ENCODE measurements at places on chromosomes 7 and 10.

DNA sequence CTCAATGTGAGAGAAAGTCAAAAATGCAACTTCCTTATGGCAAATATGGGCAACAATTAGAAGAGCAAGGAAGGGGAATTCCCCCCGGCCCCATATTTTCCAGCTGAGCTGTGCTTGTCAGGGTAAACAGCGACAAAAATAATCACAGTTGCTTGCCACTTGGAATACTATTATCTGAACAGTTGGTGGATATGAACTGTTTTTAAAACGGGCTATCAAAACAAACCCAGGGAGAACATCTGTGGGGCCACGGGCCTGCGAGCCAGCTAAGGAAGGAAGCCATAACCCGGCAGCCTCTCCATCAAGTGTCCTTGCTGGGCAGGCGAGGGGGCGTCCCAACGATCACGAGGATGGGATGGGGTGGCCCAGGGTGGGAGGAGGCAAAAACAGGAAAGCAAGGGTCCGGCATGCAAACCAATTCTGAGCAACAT lies 228.4 kb downstream of the ARHGAP12 start:
- no peak for DNase-seq

DNA sequence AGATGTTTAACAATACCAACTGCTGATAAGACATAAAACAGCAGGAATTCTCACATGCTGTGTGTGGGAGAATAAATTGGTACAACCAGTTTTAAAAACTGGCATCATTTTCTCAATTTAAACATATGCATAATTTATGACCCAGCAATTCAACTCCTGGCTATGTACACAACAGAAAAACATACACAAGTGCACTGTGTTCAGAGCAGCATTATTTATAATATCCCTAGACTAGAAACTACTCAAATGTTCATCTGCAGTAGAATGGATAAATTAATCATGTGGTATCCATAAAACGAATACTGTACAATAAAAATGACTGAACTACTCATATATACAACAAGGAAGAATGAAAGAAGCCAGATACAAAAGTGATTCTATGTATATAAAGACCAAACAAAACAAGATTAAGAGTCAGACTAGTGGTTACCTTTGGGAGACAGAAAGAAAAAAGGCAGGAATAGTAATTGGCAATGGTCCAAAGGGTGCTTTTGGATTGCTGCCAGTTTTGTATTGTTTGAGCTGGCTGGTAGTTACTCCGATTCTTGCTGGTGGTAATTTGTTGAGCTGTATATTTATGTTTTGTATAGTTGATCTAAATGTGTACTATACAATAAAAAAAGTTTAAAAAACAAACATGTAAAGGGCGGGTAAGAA lies 306.0 kb downstream of the TFEC start:
- no peak for DNase-seq

DNA sequence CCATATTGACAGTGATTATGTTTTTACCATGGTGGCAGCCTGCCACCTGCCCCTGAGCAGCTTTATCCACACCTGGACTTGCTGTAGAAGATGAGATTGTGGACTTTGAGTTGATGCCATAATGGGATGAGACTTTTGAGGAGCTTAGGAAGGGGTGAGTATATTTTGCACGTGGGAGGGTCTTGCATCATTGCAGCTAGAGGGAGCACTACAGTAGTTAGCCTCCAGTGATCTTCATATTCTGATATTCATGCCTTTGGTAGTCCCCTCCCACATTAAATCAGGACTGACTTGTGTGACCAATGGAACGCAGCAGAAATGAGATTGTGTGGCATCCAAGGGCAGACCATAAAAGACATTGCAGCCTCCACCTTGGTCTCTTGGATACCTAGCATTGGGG lies 18.2 kb upstream of the COL13A1 start:
- DNase-seq, result no peak

DNA sequence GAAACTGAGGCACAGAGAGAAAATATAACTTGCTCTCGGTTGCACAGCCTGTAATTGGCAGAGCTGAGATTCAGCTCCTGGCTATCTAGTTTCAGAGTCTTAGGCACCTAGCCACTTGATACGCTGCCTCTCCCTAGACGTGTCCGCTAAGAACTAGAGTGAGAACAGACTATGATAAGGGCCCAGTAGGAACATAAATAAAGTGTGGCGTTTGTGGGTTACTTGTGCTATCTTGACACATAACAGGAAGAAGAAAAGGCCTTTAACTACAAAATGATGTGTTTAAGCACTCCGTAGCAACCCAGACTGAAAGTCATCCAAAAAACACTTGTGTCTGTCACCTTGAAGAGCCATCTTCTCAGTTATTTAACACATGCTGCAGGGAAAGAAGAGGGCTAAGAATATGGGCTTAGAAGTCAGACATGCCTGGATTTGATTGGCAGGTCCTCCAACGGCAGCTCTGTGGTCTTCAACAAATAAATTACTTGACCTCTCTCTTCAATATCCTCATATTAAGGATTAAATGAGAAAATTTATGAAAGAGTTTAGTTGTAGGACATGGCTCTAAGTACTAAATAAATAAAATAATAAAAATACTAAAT lies 96.2 kb downstream of the SGMS1 start:
- no peak for DNase-seq

GRCh38 chr10:120282846-120283492 lies 174.1 kb upstream of the PLPP4 start:
- no peak for DNase-seq

GRCh38 chr7:107564553-107565298 lies 955 bp downstream of the DUS4L start:
- DNase-seq, result no peak

DNA sequence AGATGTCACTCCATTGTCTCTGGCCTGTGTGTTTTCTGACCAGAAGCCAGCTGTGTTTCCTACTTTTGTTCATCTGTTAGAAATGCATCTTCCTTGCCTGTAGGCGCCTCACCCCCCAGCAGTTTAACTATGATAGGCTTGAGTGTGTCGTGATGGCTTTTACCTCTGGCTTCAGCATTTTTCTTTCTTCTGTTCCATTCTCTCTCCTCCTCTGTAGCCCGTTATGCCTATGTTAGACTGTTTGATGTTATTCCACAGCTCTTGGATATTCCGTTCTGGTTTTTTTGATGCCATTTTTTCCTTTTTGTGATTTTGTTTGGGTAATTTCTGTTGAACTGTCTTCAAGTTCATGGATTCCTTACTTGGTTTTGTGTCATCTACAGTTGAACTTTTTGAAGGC lies 17.9 kb downstream of the MMP21 start:
- DNase-seq, result no peak

DNA sequence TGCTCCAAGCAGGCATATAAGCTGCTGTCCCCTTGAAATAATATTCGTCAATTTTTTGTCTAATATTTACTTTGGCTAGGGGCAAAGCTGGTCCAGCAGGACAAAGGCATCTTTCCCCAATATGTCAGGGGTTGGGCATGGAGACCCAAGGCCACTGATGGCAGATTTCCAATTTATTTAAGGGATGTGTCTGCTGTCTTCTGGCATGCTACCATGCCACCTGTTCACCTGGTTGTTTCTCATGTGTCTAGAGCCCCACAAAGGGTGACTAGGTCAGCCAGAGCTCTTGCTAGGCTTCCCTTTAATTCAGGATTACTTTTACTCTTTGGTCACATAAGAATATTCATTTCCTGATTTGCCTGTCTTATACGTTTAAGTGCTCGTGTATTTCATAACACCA lies 22.1 kb upstream of the SYPL1 start:
- no peak for DNase-seq

DNA sequence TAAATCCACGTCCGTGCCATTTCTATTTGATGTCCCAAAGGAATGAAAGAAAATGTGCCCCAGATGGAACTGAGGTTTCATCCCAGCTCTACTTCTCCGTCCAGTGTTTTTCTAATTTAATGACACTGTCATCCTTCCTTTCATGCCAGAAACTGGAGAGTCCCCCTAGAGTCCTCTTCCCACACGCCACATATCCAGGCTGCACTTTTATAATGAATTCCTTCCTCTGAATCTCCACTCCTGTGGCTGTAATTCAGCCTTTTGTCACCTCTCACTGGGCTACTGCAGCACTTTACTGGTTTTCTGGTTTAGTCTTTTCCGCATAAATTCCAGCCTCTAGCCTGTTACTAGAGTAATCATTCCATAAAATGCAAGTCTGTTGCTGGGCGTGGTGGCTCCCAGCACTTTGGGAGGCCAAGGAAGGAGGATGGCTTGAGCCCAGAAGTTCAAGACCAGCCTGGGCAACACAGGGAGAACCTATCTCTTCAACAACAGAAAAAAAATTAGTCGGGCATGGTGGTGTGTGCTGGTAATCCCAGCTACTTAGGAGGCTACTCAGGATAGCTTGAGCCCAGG lies 142.6 kb upstream of the RHEB start:
- DNase-seq, result no peak

DNA sequence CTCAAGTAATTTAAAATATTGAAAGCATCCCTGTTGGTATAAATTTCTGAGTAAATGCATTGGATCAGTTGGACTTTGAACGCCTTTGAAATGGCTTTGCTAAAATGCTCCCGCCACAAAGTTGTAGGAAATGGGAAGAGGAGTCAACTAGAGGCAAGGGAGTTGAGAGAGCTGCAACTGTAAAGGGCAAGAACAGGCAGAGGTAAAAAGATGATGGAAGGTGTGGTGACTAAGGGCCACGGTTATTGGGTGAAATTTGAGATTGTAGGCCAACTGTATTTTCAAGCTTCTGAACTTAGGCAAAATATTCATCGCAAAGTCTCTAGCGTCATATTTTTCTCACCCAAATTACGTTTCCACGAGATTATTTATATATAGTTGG lies 595 bp upstream of the SUMF2 start:
- DNase-seq, result no peak

DNA sequence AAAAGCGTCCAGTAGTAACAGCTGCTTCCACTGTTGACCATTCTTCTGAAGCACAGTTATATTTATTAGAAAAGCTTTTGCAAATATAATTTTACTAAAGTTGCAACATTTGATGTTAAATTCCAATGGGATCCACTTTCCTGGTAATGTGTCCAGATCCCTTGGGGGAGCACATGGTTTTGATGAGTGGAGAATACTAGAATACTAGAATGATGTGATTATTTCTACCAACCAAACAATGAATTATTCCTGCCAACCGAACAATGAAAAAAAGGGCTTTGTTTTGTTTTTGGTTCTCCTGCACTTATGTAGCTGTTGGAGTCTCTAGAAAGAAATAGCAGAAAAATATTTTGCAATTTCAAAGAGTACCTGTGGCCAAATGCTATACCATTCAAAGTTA lies 59.1 kb downstream of the BPGM start:
- DNase-seq, result no peak

GRCh38 chr7:124295289-124295688 lies 262.4 kb upstream of the TMEM229A start:
- no peak for DNase-seq

DNA sequence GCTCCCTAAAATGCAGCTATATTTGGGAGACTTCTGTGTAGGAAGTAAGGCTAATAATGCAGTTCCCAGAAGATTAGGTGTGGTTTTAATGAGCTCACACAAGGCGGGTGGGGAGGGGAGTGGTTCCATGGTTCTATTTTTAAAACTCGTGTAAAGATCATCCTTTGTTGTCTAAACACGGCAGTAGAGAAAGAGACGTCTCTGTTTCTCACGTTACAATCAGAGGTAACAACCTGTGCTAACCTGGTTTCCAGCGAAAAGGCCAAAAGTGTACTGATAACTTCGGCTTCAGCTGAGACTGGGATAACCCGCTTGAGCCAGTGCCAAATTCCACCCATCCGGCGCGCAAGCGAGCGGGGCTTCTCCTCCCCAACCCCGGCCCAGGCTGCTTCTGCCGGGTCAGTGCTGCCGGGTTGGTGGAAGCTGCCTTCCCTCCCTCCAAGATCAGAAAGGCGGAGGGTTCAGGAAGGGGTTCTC lies 2.5 kb upstream of the MAP3K8 start:
- DNase-seq, result no peak

DNA sequence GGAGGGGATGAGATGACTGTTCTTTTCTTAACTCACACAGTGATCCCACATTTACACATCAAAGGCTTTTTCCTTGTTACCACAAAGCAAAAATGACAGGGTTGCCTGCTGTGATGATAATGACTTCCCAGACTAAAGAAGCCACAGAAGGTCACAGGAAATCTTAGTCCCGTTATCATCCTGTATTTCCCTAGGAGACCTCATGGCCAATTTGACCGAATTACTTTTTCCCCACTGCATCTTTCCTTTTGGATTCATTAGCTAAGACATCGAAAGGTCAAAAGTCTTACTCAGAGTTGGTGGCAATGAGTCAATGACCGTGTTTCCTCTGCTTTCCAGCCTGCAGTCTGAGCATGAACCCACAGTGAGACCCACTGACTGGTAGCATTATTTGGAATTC lies 130.1 kb upstream of the INHBA start:
- no peak for DNase-seq

DNA sequence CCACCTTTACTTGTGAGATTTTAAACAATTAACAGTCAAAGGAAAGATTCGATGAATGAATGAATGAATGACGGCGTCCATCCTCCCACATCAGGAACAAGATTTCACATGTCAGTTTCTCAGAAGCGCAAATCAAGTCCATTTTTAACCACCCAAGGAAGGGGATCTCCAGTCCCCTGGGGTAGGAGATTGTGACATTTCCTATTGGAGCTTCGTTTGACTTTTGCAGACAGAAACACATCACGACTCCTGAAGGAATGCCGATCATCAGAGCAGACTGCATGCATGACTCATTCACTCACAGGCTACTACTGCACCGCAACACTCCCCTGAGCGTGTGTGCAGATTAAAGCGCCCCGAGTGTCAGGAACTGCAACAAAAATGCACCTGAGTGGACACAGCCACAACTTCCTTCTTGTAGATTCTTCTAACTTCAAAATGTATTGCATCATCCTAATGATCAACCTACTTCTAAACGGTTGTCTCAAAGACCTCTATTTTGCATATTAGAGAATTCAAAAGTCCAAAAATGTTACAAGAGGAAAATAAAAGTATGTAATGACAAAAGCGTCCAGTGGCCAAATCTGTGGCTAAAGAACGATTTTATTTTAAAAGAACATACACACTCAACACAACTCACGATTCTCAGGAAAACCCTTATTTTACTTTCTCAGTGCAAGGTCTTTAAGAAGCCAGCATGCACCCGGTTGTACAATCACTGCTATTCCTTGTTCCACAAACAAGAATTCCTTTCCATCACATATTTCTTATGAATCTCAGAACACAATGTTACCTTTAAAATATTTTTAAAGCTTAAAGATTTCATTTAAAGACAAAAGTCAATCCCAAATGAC lies 172.6 kb downstream of the FAM107B start:
- DNase-seq, result no peak

- DNase-seq, result no peak
Observed at GRCh38 chr10:111871458-111871857, 312.1 kb downstream of the GPAM start.

Data from upper lobe of right lung (tissue), 1 donor.